ENCODE measurements at places on chromosomes 7 and 10. TPM values are rescaled to one million over a fixed set of nuclear protein-coding genes. Genes with fewer than 3 reads are reported as not detected.

GRCh38 chr7:46360296-46360695, 439.2 kb upstream of the IGFBP3 start:
- DNase-seq: no peak

DNA sequence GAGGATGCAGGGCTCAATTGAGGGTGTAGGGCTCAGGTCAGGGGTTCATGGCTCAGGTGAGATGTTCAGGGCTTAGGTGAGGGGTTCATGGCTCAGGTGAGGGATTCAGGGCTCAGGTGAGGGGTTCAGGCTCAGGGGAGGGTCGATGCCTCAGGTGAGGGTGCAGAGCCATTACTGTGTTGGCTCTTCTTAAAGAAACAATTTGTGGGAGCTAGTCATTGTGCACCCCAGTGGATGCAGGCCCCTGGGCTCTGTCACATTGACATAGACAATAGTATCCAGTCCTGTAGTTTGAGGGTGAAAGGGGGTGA, 86.7 kb downstream of the ADCY1 start:
- no peak for DNase-seq

GRCh38 chr10:77328272-77328816, 309.3 kb downstream of the KCNMA1 start:
- DNase-seq: peak; percentile 37

DNA sequence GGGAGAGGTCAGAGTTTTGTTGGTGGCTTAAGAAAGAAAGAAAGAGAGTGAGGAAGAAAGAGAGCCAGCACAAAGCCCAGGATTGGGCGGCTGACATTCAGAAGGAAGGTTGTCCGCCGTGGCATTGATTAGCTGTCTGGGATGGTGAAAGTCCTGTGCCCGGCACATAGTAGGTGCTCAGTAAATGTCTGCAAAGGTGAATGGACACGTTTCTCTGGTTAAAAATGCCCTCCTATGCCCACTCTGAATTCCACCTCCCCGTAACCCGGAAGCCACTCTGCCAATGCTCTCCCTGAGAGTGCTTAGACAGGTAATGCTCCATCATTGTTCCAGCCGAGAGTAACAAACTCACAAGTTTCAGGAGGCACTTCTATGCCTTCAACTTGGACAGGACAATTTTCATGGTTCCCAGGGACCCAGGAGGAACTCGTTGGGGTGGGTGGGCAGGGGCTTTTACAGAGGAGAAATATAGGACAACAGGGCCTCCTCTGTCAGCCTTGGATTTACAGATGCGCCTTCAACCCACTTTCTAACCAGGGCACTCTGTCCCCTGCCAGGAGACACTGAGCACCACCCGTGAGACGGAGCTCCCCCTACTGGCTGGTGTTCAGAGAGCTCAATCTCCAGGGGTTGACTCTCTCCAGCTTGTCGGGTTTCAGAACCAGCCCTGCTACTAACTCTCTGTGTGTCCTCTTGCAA, 411.5 kb upstream of the ZMIZ1 start:
- peak; percentile 45 for DNase-seq

DNA sequence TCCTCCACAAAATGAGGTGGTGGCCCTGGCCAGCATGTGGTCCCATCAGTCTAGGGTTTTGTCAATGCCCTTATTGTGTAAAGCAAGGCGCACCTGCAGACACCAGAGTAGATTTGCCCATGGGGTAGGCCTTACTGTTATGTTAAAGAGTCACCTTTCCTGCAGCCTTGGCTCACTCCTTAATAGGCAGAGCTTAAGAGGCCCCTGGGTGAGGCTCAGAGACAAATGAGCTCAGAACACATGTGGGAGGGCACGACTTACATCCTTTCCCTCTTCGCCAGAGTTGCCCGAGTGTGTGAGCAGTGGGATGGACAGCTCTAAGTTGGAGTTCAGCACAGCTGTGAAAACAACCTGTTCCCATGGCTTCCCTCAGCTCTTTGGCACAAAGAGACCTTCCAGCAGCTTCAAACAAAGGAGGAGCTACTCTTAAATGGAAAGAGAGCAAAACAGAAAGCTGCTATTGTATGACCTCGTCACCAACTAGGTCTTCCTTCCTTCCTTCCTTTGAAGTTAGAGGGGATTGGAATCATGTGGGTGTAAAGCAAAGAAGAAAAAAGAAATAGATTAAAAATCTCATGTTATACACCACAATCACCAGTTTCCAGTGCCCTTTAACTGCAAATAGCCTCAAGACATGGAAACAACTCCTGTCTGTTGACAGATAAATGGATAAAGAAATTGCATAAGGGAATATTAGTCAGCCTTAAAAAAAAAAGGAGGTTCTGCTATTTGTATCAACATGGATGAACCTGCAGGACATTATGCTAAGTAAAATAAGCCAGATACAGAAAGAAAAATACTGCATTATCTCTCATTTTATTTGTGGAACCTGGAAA, 11.9 kb upstream of the XPNPEP1 start:
- DNase-seq: peak; percentile 36

DNA sequence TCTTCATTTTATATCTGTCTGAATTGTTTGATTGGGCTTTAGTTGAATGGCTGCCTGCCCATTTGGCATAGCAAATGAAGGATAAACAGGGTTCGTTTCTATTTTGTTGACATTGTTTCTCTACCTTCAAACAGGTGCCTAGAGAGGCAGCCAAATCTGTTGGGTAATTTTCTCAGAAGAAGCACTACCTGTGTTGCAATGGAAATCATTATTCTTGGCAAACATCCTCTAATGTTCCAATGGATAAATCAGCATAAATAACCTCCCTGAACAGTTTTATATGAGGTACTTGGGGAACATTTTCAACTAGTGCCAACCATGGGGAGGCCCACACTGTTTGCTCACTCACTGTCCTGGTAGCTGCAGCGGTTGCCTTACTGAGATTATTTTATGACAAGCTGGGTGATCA, 64.4 kb upstream of the PLPP4 start:
- no peak for DNase-seq

GRCh38 chr7:150732786-150733481, 4.3 kb upstream of the GIMAP5 start:
- DNase-seq: no peak

- DNase-seq: peak; percentile 77
Measured at GRCh38 chr7:36625247-36625646, 99.0 kb downstream of the AOAH start.

GRCh38 chr10:122703483-122704448, 4.1 kb upstream of the C10orf120 start:
- DNase-seq: peak; percentile 33

GRCh38 chr7:150801946-150802771, 1.6 kb downstream of the TMEM176A start:
- DNase-seq: no peak

- no peak for DNase-seq
Measured at GRCh38 chr10:69480068-69480412, 28.8 kb downstream of the TSPAN15 start.

- no peak for DNase-seq
Measured at GRCh38 chr7:142884286-142884640, 1.3 kb downstream of the TRPV6 start.

GRCh38 chr7:36304099-36304425, 85.6 kb upstream of the ANLN start:
- no peak for DNase-seq

GRCh38 chr10:49010295-49010694, 70.7 kb upstream of the LRRC18 start:
- DNase-seq: peak; percentile 17

GRCh38 chr7:49022448-49022847, 98.1 kb downstream of the CDC14C start:
- DNase-seq: no peak

VPS50 gene
- total RNA-seq: 74.6 TPM

SEMA3C gene
- 93.4 TPM for total RNA-seq

CYTH3 gene
- 31.1 TPM for total RNA-seq

RBP4 gene
- 6.5 TPM for total RNA-seq

GFRA1 gene
- total RNA-seq: 7.2 TPM

SDHAF3 gene
- 25.0 TPM for total RNA-seq

RARRES2 gene
- total RNA-seq: 62.1 TPM
